CD4-positive, alpha-beta T cell treated with Interleukin-4 for 1 hour (primary cell): ENCODE measurements at places on chromosomes 6 and 20.

GRCh38 chr6:106870824-106871717 lies 103.5 kb downstream of the CD24 start:
- no peak for DNase-seq

- no peak for DNase-seq
Measured at GRCh38 chr6:148426317-148426977, 83.8 kb downstream of the SASH1 start.

GRCh38 chr20:11697055-11697454 lies 220.6 kb upstream of the BTBD3 start:
- DNase-seq, result no peak

- no peak for DNase-seq
Measured at GRCh38 chr20:22452442-22453011, 131.8 kb downstream of the FOXA2 start.
